ENCODE measurements at places on chromosomes 6 and 20.

- no peak for DNase-seq
Observed at GRCh38 chr6:55836945-55837344, 38.4 kb downstream of the BMP5 start.

DNA sequence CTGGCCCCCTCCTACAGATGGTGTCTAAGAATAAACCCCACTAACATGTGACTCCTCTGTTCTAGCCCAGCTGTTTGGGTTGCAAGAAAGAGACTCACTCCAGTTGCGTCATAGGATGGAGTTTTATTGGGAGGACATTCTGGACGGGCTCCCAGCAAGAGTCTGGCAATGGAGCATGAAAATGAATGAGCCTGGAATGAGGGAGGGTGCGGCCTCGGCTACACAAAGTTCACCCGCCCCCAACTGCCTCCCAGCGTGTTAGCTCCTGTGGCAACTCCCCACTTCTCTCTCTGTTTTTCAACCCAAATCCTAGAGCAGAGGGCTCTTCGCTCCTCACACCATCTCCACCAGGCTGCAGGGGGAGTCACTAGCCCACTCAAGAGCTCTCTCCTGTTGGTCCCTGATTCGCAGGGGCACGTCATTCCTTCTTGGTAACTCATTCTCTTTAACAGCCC lies 5.1 kb upstream of the ADAM33 start:
- no peak for DNase-seq

DNA sequence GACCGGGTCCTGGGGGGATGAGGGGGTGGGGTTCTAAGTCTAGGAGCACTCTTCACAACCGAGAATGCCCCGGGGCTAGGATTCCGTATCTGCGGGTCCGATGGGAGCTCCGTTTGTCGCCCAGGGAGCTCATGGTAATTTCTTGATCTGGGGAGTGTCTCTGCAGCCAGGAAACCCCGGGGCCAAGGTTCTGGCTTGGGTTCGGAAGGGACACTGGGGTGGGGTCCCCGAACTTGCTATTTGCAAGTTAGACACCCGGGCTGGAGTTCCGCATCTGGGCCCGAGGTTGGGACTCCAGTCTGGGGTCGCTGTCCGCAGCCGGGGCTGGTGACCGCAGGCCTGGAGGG lies 397 bp downstream of the PEDS1 start:
- DNase-seq, result no peak

- no peak for DNase-seq
Observed at GRCh38 chr6:62236784-62237183, 49.2 kb downstream of the KHDRBS2 start.

DNA sequence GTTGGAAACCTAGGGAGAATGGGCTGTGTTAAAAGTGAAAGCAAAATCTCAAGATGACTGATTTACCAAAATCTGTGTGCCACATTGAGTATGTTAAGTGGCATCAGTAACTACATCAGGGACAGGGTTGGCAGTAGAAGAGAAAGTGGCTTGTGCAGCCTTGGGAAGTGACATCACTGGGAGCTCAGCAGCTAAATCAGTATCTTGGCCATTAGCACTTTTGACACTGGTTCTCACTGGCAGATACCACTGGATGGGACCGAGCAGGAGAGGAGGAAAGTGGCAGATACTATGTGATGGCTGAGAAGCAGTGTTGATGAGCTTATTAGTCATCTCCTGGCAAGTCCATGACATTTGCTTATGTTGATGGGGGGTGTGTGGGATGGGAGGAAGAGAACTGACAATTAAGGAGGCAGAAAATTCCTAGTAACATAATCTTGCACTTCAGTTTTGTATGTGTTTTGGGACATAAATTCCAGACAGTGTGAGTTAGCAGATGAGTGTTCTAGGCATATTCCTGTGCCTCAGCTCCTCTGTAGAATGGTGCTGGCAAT lies 322.2 kb downstream of the SOX4 start:
- DNase-seq, result no peak

DNA sequence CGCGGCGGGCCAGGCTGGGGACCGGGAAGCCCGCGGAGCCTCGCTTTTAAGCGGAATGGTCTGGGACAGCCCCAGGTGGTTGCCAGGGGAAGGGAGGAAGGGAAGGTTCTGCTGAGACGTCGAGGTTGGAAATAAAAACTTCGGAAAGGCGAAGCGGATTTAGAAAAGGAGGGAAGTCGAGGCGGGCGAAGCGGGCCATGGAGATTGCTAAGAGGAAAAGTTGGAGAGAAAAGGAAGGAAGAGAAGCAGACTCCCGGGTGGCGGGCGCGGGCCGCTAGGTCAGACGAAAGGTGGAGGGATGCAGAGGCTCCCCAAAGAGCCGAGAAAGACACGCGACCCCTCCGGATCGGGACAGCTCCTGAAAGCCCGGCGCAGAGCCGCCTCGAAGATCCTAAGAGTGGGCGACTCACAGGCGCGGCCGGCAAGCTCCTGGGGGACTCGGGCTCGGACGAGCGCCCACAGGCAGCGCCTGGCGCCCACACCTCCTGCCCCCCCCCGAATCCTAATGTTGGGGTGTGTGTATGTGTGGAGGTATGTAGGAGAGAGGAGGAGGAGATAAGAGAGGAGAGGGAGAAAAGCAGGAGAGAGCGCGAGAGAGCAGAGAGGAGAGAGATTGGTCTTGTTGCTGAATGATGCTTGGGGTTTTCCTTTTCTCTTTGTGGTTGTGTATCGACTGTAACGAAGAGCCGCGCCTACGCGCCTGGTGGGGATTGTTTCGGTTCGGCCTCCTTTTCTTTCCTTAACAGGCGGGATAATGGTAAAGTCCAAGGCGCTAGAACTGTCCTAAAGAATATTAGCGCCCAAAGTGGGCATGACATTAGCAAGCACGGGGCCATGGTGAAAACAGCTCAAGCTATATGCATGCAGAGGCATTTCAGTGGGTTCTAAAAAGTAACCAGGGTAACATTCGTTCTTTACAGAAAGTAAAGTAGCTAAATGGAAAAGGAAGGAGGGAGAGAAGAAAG lies 1.5 kb downstream of the TFAP2B start:
- no peak for DNase-seq
